Activated T-helper 1 cell treated with Interleukin-2 at 50 U/mL for 16 hours (primary cell): ENCODE measurements at places on chromosomes 4 and X.

- DNase-seq: no peak
Measured at GRCh38 chrX:150680974-150681373, 12.2 kb upstream of the MTMR1 start.

DNA sequence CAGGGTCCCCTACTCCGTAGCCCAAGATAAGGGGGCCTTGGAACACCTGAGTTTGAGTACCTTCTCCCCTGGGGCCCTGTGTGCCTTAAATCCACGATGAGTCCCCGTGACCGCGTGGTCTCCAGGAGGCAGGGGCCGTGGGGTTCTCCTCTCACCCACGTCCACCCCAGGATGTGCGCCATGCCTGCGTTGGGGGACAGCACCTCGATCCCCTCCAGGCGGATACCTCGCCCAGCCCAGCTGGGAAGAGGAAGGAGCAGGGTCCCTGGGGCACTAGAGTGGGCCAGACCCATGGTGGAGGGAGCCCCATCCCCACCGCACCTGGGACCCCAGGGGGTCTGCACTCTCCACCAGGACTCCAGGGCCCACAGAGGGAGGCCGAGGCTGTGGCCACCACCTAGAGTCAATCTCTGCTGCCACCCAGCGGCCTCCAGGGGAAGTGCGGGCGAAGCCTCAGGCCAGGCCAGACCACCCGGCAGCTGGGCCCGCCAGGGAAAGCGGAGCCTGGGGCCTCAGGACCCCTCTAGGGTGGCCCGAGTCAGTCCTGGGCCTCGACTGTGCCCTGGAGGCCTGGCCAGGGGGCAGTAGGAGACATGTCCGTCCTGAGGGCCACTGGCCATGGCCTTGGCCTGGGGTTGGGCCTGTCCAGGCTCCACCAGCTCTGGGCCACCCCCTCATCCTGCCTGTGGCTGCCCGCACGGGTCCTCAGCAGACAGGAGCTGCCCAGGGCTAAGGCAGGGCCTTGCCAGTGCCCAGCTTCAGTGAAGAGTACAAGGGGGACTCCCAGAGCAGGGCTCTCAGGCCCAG is 55.0 kb downstream of the FAM53A start:
- DNase-seq: peak; percentile 41

DNA sequence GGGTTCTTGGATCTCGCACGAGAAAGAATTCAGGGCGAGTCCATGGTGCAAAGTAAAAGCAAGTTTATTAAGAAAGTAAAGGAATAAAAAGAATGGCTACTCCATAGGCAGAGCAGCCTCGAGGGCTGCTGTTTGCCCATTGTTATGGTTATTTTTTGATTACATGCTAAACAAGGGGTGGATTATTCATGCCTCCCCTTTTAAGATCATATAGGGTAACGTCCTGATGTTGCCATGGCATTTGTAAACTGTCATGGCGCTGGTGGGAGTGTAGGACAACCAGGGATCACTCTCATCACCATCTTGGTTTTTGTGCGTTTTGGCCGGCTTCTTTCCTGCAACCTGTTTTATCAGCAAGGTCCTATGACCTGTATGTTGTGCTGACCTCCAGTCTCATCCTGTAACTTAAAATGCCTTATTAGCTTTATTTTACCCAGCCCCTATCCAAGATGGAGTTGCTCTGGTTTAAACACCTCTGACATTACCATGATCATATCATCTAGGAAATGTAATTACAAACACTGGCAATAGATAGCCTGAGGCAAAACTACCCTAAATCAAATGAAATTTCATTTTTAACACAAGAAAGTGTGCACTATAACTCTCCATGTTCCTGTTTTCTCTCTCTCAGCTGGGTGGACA is 94.3 kb upstream of the ATXN3L start:
- DNase-seq: no peak

DNA sequence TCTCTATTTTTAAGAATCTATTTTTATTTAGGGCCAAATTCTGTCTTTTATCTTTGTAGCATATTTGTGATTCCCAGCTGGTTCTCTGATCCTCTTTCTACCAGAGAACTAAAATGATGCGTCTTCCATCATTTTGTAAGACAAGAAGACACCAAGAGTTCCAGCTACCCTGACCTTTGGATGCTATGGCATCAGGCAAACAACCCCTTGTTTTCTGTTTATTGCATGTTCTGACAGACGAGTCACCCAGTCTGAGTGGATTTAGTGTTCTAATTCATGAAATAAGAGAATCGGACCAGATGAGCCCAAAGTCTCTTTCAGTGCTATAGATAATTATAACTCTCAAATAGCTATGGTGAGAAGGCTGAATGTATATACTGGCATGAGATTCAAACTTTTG is 69.7 kb downstream of the ZFYVE28 start:
- DNase-seq: no peak

GRCh38 chr4:87916626-87917025 is 58.9 kb upstream of the SPP1 start:
- no peak for DNase-seq

- DNase-seq: no peak
Measured at GRCh38 chrX:107450823-107451509, 1.5 kb downstream of the FRMPD3 start.

- no peak for DNase-seq
Measured at GRCh38 chrX:138765051-138765450, 53.5 kb upstream of the FGF13 start.

- no peak for DNase-seq
Measured at GRCh38 chr4:75980576-75980975, 10.2 kb downstream of the SDAD1 start.

DNA sequence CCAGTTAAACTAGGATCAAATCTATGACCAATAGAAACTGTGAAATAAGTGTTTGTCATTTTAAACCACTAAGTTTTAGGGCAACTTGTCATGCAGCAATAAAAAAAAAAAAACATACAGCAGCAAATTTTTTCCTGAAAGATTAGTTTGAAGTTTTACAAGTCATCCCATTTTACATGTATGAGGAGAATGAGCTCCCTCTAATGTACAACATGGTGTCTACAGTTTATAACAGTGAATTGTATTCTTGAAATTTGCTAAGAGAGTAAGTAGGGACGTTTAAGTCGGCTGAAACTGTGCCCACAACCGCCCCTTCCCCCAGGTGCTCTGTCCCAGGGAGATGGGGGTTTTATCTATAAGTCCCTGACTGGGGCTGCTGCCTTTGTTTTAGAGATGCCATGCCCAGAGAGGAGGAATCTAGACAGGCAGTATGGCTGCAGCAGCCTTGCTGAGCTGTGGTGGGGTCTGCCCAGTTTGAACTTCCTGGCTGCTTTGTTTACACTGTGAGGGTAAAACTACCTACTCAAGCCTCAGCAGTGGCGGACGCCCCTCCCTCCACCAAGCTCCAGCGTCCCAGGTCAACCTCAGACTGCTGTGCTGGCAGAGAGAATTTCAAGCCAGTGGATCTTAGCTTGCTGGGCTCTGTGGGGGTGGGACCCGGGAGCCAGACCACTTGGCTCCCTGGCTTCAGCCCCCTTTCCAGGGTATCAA is 499.3 kb upstream of the CT83 start:
- DNase-seq: no peak

DNA sequence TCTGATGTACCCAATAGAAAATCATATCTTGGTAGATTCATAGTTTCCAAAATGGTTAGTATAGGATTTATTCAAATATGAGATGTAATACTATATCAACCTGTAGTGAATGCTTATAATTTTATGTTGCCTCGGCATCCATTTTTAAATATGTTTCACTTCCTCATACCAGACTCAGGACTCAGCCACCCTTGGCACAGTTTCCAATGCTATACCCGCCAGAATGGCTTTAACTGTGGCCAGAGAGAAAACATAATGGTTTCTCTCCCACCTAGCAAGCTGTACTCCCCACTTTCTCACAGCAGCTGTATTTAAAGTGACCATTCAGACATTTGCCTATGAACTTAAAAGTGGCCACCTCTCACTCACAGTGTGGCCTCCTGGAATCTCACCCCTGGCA is 466.6 kb upstream of the PABPC4L start:
- no peak for DNase-seq

GRCh38 chr4:23135792-23136645 is 443.3 kb downstream of the GBA3 start:
- no peak for DNase-seq

DNA sequence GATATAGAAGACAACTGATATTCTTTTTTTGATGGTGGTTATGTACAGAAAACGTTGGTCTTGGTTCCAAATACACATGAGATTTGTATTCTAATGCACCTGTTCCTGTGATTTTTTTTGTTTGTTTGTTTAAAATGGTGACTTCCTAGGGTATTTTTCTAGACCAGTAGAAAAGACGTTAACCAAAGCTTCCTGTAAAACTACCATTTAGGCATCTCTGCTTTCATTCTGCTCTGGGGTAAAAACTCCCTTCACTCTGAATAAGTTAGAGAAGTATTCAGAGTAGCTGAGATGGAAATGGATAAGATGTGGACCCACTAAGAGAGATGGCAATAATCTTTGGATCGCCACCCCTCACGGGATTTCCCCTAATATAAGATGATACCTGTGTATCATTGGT is 343.2 kb upstream of the KLF3 start:
- no peak for DNase-seq

DNA sequence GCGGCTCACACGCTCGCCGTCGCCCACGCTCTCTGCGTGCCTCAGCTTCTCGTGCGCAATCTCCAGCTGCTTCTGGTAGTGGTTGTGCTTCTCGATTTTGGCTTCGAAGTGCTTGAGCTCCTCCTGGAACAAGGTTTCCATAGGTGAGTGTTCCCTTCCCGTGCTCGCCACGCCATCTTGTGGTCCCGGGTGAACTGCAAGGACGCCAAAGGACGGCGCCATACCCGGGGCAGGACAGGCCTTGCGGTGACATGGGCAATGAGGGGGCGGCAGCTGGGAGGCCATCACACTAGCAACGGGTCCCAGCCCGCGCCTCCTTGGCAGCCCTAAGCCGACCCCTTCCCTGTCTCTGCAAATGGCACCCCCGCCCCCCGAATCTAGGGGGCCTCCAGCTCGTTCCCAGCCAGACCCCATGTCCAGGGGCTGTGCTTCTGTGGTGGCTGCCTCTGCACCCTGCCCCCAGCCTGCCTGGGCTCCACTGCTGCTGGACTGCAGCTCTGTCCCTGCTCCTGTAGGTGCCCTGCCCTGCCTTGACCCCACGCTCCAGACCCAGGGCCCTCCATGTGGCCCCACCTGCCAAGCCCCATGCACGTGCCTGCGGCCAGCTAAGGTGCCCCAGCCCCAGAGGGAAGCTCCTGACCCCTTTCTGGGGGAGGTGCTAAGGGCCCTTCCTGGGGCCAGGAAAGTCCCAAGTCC is 17.3 kb downstream of the LRPAP1 start:
- no peak for DNase-seq

- DNase-seq: no peak
Measured at GRCh38 chr4:156594624-156595023, 377.0 kb downstream of the PDGFC start.

DNA sequence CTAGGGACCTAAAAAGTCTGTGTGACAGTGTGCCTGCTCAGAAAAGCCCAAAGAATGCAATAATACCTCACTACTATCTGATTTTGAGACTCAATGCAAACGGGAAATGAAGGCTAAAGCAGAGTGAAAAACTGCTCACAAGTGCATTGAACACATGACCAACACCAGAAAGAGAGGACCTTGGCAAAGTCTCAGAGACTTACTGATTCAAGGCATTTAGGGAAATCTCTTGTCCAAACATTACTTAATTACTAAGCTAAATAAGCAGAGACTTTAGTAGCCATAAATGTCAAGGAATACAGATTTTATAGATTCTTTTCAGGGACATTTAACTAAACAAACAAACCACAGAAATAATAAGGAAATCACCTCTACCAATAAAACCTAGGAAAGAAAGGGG is 916.0 kb downstream of the FSTL5 start:
- no peak for DNase-seq

GRCh38 chr4:5930876-5931275 is 38.0 kb upstream of the CRMP1 start:
- DNase-seq: no peak

GRCh38 chr4:42361456-42361855 is 35.8 kb upstream of the SHISA3 start:
- no peak for DNase-seq

DNA sequence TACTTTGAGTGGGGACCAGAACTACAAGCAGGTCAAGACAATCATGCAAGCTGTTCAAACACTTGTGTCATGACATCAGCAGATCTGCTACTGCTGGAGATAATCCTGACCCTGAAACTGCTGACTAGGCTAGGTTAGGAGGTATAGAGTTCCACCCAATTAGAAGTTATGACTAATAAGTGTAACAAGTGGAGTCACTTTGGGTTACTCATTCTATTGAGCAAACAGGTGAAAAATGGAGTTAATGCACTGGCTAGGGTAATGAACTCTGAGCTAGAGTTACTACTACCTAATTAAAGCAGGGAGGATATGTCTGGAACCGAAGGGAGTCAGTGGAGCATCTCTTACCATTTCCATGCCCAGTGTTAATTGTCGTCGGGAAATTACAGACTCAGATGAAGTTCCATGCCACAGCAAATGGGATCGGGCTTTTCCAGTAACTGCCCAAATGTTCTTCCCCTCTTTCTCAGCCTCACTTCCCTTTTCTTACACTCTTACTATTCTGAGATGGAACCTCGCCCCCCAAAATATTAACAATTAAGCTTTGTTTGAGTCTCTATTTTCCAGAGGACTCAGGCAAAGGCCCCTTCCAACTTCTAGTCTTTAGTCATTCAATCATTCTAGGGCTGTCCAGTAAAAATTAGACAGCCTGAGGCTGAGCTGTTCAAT is 19.8 kb upstream of the MANBA start:
- DNase-seq: no peak

DNA sequence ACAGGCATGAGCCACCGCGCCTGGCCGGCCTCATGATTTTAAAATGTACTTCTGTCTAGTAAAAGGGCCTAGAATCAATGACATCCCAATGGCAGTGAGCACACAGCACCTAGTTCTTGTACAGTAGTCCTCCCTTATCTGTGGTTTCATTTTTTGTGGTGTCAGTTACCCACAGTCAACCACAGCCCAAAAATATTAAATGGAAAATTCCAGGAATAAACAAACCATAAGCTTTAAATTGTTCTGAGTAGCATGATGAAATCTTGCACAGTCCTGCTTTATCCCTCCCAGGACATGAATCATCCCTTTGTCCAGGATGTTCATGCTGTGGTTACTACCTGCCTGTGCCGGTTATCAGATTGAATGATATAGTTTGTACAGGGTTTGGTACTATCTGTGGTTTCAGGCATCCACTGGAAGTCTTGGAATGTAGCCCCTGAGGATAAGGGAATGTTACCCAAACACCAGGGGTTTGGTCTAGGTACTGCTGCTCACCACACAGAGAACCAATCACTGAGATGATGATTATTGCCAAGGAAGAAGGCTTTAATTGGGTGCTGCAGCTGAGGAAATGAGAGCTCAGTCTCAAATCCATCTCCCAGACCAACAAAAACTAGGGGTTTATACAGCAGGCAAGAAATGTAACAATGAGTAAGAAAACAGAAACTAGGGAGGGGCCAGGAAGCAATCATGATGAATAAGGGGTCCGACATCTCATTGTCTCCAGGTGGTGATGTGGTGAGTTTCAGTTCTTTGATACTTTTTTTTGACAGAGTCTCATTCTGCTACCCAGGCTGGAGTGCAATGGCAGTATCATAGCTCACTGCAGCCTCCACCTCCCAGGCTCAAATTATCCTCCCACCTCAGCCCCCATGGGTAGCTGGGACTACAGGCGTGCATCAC is 16.2 kb upstream of the FHL1 start:
- no peak for DNase-seq

- no peak for DNase-seq
Measured at GRCh38 chr4:71201057-71201456, 137.8 kb upstream of the SLC4A4 start.
